ENCODE measurements at places on chromosomes 4 and X. TPM values are rescaled to one million over a fixed set of nuclear protein-coding genes. Genes with fewer than 3 reads are reported as not detected.

Gene WNK3
- total RNA-seq, result 6.2 TPM

DNA sequence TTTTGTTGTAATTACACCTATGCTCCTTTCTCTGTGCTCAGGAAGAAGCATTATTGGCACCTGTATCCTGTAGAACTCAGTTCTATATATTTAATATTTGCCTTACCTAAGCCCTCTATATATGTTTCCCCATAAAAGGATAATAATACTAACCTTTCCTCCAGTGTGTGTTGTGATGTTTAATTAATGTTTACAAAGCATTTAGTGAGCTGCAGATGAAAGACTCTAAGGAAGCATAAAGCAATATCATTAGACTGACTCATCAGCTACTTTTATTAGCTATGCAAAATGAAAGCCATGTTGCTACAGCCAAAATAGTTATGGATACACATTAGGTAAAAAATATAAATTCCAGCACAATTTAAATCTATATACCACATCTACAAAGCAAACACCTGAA, 93.6 kb upstream of the PTPN13 start:
- H3K27me3 ChIP-seq, result no peaks in the 10 kb centered on the region
- H3K4me3 ChIP-seq, result no peak overlapping the region
- H3K4me1 ChIP-seq, result peaks cover 5% of the 10 kb centered on the region
- no peak overlapping the region for H3K27ac ChIP-seq

DNA sequence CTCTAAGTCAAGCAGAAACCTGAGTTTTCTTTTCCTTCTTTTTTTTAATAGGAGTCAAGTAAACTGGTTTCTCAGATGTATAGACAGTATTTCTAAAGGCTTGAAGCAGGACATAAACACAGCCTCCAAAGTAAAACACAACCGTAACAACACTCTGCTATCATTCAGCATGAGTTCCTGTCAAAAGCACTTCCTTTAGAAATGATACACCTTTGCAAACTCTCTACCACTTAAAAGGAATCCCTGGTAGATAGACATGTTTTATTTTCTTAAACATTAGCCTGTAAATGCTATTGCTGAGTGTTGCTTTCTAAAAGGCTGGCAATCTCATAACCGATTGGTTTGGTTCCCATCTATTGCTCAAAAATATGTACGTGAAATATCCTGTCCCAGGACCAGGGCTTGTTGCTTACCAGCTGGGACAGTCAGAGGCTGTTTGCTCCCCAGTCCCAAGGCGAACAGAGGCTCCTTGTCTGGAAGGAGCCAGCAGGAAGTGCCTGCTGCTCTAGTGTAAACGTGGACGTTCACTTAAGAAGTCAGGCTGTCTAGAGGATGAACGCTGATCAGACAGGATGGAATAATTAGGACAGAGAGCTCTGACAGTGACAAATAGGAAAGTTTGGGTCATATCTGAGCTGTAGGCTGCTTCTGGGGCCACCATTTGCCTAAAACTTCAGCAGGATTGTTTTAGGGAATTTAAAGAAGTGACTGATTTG, 173.9 kb upstream of the KLF3 start:
- H3K27me3 ChIP-seq, result no peaks in the 10 kb centered on the region
- no peaks in the 10 kb centered on the region for H3K36me3 ChIP-seq
- no peak overlapping the region for H3K4me3 ChIP-seq

DNA sequence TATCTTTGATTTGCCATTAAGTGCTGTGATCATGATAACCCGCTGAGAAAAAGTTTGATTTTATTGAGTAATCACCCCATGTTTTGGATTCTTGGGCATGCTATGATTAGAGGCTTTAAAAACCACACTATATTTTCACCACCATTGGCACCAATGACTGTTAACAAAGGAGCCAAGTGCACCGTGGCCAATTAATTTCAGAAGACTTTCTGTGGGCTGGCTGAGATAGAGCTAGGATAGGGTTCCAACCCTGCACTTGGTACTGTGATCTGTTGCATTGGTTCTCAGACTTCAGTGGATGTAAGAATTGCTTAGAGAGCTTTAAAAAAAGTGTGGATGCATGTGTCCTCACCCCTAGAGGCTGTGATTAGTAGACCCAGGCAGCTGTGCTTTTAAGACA, 32.4 kb downstream of the OCRL start:
- peaks cover 22% of the 10 kb centered on the region for H3K36me3 ChIP-seq
- H3K4me1 ChIP-seq, result peaks cover 6% of the 10 kb centered on the region
- H3K27ac ChIP-seq, result no peak overlapping the region

DNA sequence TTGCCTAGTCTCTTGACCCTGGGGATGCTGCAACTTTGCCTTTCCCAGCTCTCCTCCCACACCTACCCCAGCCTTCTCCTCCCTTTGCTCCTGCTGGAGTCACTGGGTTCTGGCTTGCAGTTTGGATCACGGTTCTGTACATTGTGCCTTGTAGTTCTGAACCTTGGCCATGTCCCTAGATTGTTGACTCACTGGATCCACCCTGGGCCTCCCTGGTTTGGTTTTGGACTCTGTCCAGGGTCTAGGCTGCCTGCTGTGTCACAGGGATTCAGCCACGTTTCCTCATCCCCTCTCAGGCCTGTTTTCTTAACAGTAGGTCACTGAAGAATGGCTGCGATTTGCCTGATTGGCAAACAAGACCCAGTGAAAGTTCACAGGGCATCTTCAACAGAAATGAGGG, 11.5 kb upstream of the GABRE start:
- no peak overlapping the region for H3K4me3 ChIP-seq
- H3K4me1 ChIP-seq, result peaks cover 52% of the 10 kb centered on the region
- DNase-seq, result peak; percentile 50
- H3K27me3 ChIP-seq, result no peaks in the 10 kb centered on the region

Gene GYPE
- total RNA-seq, result not detected

DNA sequence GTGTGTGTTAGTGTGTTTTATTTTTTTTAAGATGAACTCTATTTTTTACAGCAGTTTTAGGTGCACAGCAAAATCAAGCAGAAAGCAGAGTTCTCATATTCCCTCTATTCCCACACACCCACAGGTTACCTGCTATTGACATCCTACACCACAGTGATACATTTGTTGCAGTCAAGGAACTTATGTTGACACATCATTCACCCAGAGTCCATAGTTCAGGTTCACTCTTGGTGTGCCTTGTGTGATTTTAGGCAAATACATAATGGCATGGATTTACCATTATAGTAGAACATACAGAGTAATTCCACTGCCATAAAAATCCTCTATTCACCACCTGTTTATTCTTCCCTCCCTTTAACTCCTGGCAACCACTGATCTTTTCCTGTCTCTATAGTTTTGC, 28.7 kb downstream of the DIAPH2 start:
- no peaks in the 10 kb centered on the region for H3K36me3 ChIP-seq
- H3K27ac ChIP-seq, result no peak overlapping the region
- H3K4me3 ChIP-seq, result no peak overlapping the region
- DNase-seq, result no peak

Gene FHL1
- total RNA-seq, result 100 TPM

- H3K4me1 ChIP-seq, result no peaks in the 10 kb centered on the region
- H3K4me3 ChIP-seq, result no peak overlapping the region
- no peak overlapping the region for H3K27ac ChIP-seq
- H3K36me3 ChIP-seq, result peaks cover 3% of the 10 kb centered on the region
These were observed 19.6 kb downstream of the VBP1 start for GRCh38 chrX:155235891-155236290.

DNA sequence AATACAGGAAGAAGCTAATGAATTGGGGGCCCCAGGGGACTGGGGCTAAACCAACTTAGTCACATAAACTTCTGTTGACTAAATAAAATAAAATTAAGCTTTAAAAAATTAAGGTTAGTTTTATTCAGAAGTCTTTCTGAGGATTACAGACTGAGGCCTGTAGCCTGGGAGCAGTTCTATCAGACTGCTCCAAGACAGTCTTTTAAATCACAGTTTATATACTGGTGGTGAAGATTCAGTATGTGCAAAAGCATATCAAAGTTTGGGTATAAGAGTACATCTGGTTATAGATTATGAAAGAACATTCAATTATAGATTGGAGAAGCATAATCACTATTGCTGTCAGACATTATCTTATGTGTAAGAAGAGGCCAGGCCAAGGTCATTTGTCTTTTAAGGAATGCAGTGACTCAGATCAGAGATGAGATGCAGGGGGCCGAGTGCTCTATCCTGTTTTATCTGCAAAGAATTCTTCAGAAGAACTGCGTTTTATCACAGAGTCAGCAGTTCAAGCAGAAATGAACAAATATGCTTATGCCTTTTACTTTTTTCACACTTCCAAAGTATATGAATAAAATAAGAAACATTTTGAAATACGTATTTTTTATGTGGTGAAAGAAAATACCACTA, 109.4 kb downstream of the PDHA2 start:
- H3K27me3 ChIP-seq, result no peaks in the 10 kb centered on the region
- H3K27ac ChIP-seq, result no peak overlapping the region
- H3K4me3 ChIP-seq, result no peak overlapping the region
- no peaks in the 10 kb centered on the region for H3K36me3 ChIP-seq

DNA sequence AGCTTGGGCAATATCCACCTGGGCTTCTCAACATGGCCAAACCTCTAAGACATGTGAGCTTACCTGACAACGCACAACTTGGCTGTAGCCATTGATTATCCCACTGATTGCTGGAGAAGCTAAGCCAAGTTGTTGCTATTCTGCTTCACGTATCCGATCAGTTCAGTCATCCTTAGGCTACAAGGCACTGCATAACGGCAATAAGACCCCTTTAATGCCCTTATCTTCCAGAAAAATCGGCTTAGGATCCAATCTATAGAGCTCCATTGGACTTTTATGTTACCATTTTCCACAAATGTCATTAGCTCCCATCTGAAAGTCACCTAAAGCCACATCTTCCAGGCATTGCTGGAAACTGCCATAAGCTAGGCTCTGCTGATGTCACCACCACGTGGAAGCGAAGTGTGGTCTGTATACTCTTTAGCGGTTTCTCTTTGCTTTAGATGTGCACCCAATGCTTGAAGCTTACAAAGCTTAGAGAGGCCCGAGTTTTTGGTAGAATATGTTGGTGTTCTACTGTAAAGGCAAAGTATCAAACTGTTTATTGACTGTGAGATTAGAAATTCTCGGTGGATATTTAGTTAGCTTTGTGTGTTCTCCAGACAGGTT, 163.1 kb downstream of the CPE start:
- DNase-seq, result no peak
- no peaks in the 10 kb centered on the region for H3K27me3 ChIP-seq
- no peaks in the 10 kb centered on the region for H3K4me1 ChIP-seq
- H3K27ac ChIP-seq, result no peak overlapping the region

Gene FAM9A
- total RNA-seq, result not detected

- H3K27ac ChIP-seq, result no peak overlapping the region
- no peaks in the 10 kb centered on the region for H3K27me3 ChIP-seq
- no peaks in the 10 kb centered on the region for H3K36me3 ChIP-seq
- DNase-seq, result peak; percentile 27
- no peaks in the 10 kb centered on the region for H3K4me1 ChIP-seq
These were observed 232.9 kb upstream of the GIMD1 start for GRCh38 chr4:106601519-106601918.

DNA sequence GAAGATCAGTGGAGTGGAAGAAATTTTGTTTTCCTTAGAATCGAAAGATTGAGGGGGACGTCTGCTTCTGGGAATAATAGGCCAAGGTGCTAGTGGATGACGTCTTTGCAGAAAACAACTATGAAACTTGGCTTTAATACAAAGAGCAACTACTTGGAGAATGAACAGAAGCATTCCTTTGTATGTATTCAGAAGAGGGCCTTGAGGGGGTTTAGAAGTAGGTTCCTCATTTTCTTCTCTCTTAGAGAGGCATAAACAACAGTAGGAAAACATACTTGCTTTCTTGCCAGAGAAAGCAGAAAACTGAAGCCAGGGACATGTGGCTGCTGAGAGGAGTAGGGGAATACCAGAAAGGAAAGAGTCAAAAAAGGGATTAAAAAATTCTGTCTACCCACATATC, 167.8 kb downstream of the ZNF330 start:
- H3K27me3 ChIP-seq, result no peaks in the 10 kb centered on the region
- H3K4me1 ChIP-seq, result no peaks in the 10 kb centered on the region
- H3K27ac ChIP-seq, result peak overlapping the region; percentile 43
- no peaks in the 10 kb centered on the region for H3K36me3 ChIP-seq

GRCh38 chr4:22454955-22455354, 60.9 kb downstream of the ADGRA3 start:
- no peaks in the 10 kb centered on the region for H3K4me1 ChIP-seq
- H3K4me3 ChIP-seq, result no peak overlapping the region
- H3K36me3 ChIP-seq, result no peaks in the 10 kb centered on the region
- no peaks in the 10 kb centered on the region for H3K27me3 ChIP-seq
- H3K27ac ChIP-seq, result no peak overlapping the region

Gene KDR
- 2.5 TPM for total RNA-seq

DNA sequence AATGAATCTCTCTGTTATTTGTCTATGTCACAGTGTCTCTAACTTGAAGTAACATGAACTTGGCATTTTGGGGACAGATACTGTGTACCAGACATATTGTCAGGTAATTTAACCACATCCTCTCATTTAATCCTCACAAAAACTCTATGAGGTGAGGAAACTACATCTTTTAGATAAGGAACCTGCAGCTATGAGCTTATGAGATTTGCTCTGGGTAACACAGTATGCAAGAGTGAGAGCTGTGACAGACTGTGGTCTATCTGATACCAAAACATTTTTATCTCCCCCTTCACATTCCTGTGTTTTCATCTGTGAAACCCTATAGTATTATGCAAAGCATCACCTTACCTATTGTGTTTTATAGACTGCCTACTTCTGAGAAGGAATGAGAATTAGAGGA, 58.4 kb upstream of the HS3ST1 start:
- H3K4me3 ChIP-seq, result no peak overlapping the region
- no peaks in the 10 kb centered on the region for H3K36me3 ChIP-seq

- H3K27ac ChIP-seq, result no peak overlapping the region
- DNase-seq, result no peak
- no peak overlapping the region for H3K4me3 ChIP-seq
- H3K4me1 ChIP-seq, result peaks cover 19% of the 10 kb centered on the region
- no peaks in the 10 kb centered on the region for H3K27me3 ChIP-seq
These were observed 1.8 kb downstream of the SLC38A5 start for GRCh38 chrX:48468247-48468671.

Gene RAB33A
- 1.7 TPM for total RNA-seq

- no peaks in the 10 kb centered on the region for H3K27me3 ChIP-seq
- no peaks in the 10 kb centered on the region for H3K4me1 ChIP-seq
These were observed 60.6 kb upstream of the VCX3B start for GRCh38 chrX:8403988-8404387.

Gene CYLC1
- not detected for total RNA-seq
